ENCODE measurements at places on chromosomes 3 and 15.

GRCh38 chr3:120171134-120171873 lies 77.1 kb upstream of the GSK3B start:
- no peak for DNase-seq

DNA sequence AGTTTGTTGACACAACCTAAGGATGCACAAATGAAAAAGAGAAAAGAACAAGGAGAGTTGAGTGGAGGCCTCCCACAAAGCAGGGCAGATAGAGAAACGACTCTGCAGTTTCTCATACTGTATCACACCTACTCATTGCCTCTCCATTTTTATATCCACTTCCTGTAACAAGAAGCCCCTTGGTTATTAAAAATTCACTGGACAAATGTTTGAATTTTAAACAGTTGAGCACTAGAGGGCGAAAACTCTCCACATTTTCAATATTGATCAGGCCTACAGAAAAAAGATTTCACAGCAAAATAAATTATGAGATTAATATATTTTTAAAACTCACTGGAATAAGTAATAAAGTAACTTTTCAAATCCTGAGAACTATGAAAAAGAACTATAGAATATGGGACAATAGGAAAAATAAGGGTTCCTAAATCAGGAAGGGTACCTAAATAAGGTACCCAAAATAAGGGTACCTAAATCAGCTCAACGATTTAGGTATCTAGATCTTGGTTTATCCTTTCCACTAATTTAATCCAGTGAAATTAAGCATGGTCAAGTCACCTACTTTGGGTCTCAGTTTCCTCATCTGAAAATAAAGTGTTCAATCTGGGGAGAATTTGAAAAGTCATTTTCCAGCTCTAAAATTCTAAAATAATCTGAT lies 47.0 kb upstream of the PPIB start:
- DNase-seq, result peak; percentile 0

GRCh38 chr15:101642361-101642760 lies 9.8 kb downstream of the TM2D3 start:
- DNase-seq, result no peak

- no peak for DNase-seq
These were observed 191.2 kb downstream of the TLE3 start for GRCh38 chr15:69906256-69907185.

DNA sequence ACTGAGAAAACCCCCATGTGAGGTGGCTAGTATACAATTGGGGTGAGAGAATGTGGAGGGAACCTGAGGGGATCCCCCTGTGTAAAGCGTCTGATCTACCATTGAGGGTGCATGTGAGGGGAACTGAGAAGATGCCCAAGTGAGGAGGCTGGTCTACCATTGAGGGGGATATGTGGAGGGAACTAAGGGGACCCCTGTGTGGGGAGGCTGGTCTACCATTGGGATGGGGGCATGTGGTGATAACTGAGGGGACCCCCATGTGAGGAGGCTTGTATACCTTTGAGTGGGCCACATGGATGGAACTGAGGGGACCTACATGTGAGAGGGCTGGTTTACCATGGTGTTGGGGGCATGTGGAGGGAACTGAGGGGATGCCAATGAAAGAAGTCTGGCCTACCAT lies 160.8 kb downstream of the FBLN2 start:
- no peak for DNase-seq

DNA sequence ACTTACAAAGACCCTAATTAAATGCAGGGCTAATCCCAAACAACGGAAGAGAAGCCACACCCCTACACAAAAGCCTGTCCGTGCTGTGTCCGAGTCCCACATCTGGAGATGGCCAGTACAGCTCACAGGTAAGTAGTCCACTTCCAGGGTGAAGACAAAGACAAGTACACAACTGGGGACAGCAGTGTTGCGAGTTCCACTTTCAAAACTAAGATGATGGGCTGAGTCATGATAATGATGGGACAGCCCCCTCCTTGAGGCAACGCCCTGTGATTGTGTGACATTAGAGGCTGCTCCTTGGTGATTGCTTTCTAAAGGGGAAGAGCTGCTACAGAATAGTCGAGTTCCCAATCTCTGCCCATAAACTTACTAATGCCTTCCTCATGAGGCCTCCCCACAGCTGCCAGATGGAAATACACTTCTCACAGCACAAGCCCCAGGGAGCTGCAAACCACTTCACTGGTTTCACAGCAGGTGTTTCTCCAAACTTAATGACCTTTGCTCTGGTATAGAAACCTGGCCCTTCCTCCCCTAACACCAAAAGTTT lies 27.6 kb downstream of the RFT1 start:
- DNase-seq, result no peak

DNA sequence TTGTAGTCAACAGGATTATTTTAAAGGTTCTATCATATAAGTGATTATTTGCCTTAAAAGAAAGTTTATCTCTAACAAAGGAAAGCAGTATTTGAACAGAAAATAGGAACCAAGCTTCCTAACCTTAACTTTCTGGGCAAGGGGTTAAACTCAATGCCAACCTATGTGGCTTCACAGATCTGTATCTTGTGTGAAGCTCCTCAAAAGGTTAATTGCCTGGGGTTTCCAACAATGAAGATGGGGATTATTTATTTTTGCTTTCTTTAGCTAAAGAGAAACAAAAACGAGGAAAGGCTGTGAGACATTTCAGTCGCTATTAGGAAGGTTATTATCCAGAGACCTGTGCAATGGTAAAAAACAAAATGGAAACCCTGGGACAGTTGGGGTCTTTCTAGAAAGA lies 1.1 kb upstream of the WDR82 start:
- no peak for DNase-seq

- no peak for DNase-seq
These were observed 411.0 kb upstream of the NR2F2 start for GRCh38 chr15:95919460-95919859.

All from NCI-H1436 treated with DMSO at 0.1 percent for 48 hours (cell line).